ENCODE measurements at places on chromosomes 5 and 9. TPM values are rescaled to one million over a fixed set of nuclear protein-coding genes. Genes with fewer than 3 reads are reported as not detected.

CKMT2 gene
- total RNA-seq: 1.7 TPM

CSNK1A1 gene
- total RNA-seq: 217 TPM

DNA sequence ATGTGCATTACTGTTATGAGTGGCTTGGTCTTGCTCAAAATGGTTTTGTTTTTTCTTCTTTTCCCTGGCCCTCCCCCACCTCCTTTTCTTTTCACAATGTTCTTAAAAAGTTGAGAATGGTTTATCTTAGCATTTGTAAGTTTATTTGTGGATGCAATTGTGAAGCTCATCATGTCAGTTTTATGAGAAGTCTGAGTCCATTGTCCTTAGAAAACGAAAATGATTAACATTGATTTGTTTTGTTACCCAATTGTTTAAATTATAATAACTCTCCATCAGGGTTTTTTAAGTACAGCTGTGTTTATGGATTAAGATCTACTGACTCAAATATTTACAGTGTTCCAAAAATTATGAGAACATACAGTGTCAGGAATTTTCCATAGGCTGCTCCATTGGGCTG lies 511.3 kb upstream of the PAPPA start:
- DNase-seq: no peak

RNF224 gene
- 0.15 TPM for total RNA-seq

SLC25A2 gene
- total RNA-seq: 0.76 TPM

- DNase-seq: no peak
These were observed 44.4 kb upstream of the GPR21 start for GRCh38 chr9:122988920-122989621.
